Tibial nerve (tissue), 4 donors: ENCODE measurements at places on chromosomes 4 and X.
A peak's percentile ranks its signal among the peaks of the same experiment; 100 is the strongest.

- no peak for DNase-seq
- no peaks in the 10 kb centered on the region for H3K4me1 ChIP-seq
- H3K27me3 ChIP-seq: no peaks in the 10 kb centered on the region
- no peak overlapping the region for H3K27ac ChIP-seq
Observed at GRCh38 chr4:140289486-140289885, 84.0 kb upstream of the SCOC start.

DNA sequence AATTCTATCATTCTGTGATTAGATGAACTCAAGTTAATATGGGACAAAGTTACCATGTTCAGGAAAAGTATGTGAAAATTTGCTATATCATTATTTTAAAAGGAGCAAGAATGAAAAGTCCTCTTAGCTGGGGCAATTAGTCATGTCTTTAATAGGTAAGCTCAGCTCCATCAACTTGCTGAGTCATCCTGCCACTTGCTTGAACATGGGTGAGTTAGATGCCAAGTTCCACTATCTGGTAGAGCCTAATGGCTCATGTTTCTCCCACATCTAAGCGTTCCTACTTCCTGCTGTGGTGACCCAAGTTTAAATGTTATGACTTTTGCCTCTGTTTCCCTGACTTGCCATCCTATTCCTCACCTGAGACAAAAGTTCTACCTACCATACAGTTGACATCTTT is 276.8 kb downstream of the ZNF674 start:
- no peaks in the 10 kb centered on the region for H3K36me3 ChIP-seq
- no peaks in the 10 kb centered on the region for H3K27me3 ChIP-seq
- no peak overlapping the region for H3K4me3 ChIP-seq
- DNase-seq: no peak
- H3K4me1 ChIP-seq: no peaks in the 10 kb centered on the region

DNA sequence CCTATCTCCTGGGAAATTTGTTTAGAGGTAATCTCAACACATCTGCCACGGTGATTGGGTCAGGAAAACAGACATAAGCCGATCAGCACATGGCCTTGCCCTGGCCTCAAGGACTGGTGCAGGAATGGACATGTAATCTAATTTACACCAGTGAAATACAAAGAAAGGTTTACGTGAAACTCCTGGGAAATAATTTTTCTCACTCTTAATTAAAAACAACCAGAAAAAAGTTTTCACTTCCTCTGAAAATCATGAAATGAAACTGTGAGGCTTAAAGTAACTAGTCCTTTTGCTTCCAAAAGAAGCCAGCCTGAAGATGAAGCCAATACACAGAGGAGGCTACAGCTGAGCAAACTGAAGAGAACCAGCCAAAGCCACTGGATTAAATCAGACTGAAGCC is 154.1 kb upstream of the FAM241A start:
- H3K4me3 ChIP-seq: no peak overlapping the region
- no peaks in the 10 kb centered on the region for H3K4me1 ChIP-seq
- DNase-seq: no peak

- H3K4me3 ChIP-seq: no peak overlapping the region
- no peaks in the 10 kb centered on the region for H3K4me1 ChIP-seq
- H3K27me3 ChIP-seq: no peaks in the 10 kb centered on the region
- H3K27ac ChIP-seq: no peak overlapping the region
- no peaks in the 10 kb centered on the region for H3K36me3 ChIP-seq
- DNase-seq: no peak
Observed at GRCh38 chr4:80535551-80535950, 200.0 kb downstream of the CFAP299 start.

DNA sequence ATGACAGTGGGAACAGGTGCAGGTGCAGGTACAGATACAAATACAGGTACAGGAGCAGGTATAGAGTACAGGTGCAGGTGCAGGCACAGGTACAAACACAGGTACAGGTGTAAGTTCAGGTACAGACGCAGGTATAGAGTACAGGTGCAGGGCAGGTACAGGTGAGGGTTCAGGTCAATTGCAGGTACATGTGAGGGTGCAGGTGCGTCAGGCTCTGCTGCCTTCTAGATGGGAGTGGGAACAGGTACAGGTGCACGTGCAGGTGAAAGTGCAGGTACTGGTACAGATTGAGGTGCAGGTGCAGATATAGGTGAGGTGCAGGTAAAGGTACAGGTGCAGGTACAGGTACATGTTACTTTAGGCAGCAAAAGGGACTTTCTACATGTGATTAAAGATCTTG is 85.7 kb downstream of the CRLF2 start:
- no peaks in the 10 kb centered on the region for H3K36me3 ChIP-seq
- no peaks in the 10 kb centered on the region for H3K4me1 ChIP-seq
- H3K27me3 ChIP-seq: no peaks in the 10 kb centered on the region
- H3K27ac ChIP-seq: no peak overlapping the region

GRCh38 chrX:43656005-43656494 is at the start of gene MAOA:
TSS of gene MAOA (plus strand) at chrX:43656299. CDS start at chrX:43656342, 43 bp downstream.
- peak within 1 kb of the TSS; percentile 71 for H3K4me3 ChIP-seq

- H3K27me3 ChIP-seq: no peaks in the 10 kb centered on the region
- H3K4me1 ChIP-seq: no peaks in the 10 kb centered on the region
- no peak overlapping the region for H3K27ac ChIP-seq
- DNase-seq: no peak
- no peak overlapping the region for H3K4me3 ChIP-seq
Observed at GRCh38 chr4:159446266-159446976, 343.5 kb downstream of the RAPGEF2 start.

GRCh38 chr4:3297066-3297859 is 4.4 kb downstream of the RGS12 start:
- H3K4me1 ChIP-seq: peaks cover 9% of the 10 kb centered on the region
- no peaks in the 10 kb centered on the region for H3K27me3 ChIP-seq
- peaks cover 7% of the 10 kb centered on the region for H3K36me3 ChIP-seq
- no peak overlapping the region for H3K27ac ChIP-seq
- no peak for DNase-seq
- H3K4me3 ChIP-seq: no peak overlapping the region

DNA sequence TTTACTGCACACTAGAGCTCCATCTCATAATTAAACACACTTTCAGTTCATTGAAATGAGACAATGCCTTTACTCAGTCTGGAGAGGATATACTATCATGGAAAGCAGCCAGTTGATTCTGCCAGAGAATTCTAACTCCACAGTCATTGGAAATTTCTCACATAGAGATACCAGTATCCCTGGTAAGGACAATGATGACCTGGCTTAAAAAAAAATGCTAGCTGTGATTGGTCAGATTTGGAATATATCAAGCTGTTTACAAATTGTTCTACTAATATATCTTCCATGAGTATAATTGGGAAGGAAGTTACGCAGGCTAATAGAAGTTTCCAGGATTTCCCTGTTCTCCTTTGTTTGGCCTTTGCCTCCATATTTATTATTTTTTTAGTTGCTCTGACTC is 34.5 kb upstream of the TLL1 start:
- H3K4me1 ChIP-seq: no peaks in the 10 kb centered on the region
- no peak for DNase-seq
- H3K27me3 ChIP-seq: no peaks in the 10 kb centered on the region
- no peaks in the 10 kb centered on the region for H3K36me3 ChIP-seq
- no peak overlapping the region for H3K27ac ChIP-seq

GRCh38 chr4:76821641-76822040 is 76.3 kb downstream of the SOWAHB start:
- H3K4me3 ChIP-seq: no peak overlapping the region
- DNase-seq: no peak
- H3K4me1 ChIP-seq: peaks cover 11% of the 10 kb centered on the region
- H3K27me3 ChIP-seq: no peaks in the 10 kb centered on the region
- H3K27ac ChIP-seq: no peak overlapping the region

DNA sequence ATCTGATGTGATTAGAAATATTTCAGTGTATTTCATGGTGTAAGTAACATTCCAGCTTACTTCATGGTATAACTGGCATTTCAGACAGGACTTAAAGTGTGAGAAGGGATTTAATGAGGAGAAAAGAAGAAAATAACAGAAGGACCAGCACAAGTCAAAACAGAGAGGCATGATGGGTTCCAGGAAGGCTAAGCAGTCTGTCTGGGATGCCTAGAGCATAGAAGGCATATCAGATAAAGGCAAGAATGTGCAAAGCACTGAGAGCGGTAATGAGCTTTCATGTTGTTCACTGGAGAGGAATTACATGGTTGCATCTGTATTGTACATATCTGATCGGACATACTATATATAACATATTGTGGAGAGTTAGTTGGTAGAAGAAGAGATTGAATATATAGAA is 54.2 kb downstream of the GRID2 start:
- H3K27ac ChIP-seq: no peak overlapping the region
- H3K36me3 ChIP-seq: no peaks in the 10 kb centered on the region
- DNase-seq: no peak
- H3K4me3 ChIP-seq: no peak overlapping the region
- no peaks in the 10 kb centered on the region for H3K27me3 ChIP-seq

- H3K4me3 ChIP-seq: no peak within 1 kb of the TSS
- no peaks in the 10 kb centered on the region for H3K4me1 ChIP-seq
- DNase-seq: no peak
- H3K27ac ChIP-seq: no peak within 1 kb of the TSS
Observed at GRCh38 chrX:151912780-151913179, at the start of gene MAGEA4. TSS of gene MAGEA4 (plus strand) at chrX:151912889. CDS start at chrX:151923665, 10,776 bp downstream.

GRCh38 chr4:40804598-40804997 is 54.8 kb downstream of the NSUN7 start:
- H3K4me1 ChIP-seq: no peaks in the 10 kb centered on the region
- H3K36me3 ChIP-seq: no peaks in the 10 kb centered on the region
- no peak overlapping the region for H3K27ac ChIP-seq
- H3K27me3 ChIP-seq: no peaks in the 10 kb centered on the region

- H3K36me3 ChIP-seq: no peaks in the 10 kb centered on the region
- H3K27me3 ChIP-seq: no peaks in the 10 kb centered on the region
- DNase-seq: no peak
- no peak overlapping the region for H3K4me3 ChIP-seq
- H3K27ac ChIP-seq: no peak overlapping the region
Observed at GRCh38 chr4:37138789-37139188, 105.8 kb upstream of the NWD2 start.

DNA sequence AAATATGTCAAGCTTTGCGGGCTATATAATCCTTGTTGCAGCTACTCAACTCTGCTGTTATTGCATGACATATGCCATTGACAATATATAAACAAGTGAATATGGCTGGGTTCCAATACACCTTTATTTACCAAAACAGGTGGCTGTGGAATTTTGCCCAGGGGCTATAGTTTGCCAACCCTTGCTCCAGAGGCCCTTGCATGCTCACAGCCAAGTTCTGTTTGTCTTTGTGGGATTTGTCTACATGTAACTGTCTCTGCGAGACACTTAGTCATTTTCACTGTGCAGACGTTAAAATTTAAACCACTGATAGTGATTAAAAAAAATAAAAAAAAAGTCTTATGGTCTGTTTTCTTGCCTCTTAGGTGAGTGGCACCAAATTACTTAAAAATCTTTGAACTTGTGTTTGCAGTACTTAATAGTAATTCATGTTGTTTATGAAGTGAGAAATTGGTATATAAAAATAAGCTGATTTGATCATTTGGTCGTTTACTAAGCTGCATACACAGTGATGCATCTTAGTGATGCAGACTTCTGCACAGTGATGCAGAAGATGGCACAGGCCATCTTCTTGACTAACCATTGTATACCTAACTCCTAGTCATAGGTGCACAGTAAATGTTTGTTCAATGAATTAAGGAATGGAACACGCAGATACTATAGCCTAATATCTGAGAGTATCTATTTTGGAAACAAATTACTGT is 170.9 kb downstream of the FRMPD4 start:
- no peaks in the 10 kb centered on the region for H3K27me3 ChIP-seq
- no peaks in the 10 kb centered on the region for H3K4me1 ChIP-seq
- DNase-seq: no peak
- H3K27ac ChIP-seq: no peak overlapping the region
- H3K4me3 ChIP-seq: no peak overlapping the region
- no peaks in the 10 kb centered on the region for H3K36me3 ChIP-seq

- no peaks in the 10 kb centered on the region for H3K36me3 ChIP-seq
- H3K4me1 ChIP-seq: no peaks in the 10 kb centered on the region
- DNase-seq: no peak
- H3K4me3 ChIP-seq: no peak overlapping the region
Observed at GRCh38 chrX:95629737-95630136, 1054.9 kb upstream of the DIAPH2 start.

DNA sequence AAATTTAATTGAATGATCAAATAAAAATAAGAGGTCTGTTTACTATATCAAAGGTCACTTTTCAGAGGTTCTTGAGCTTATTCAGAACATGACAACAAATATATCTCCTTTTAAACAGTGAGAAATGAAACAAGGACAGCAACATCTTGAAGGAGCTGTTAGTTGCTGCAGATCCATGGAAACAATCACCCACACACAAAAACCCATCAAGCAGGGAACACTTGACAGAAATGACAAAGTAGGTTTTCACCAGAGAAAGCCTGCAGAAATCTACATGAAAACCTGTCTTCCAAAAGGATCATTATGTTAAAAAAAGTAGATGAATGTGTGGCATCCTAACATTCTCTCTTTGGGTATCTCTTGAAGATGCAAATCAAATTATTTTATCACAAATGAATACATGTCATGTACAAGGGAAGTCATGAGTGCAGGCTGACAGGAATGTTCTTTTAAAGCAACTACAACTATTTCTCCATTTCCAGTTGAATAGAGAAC is 203.0 kb downstream of the GRIA2 start:
- no peaks in the 10 kb centered on the region for H3K27me3 ChIP-seq
- H3K27ac ChIP-seq: no peak overlapping the region
- no peak for DNase-seq
- no peaks in the 10 kb centered on the region for H3K4me1 ChIP-seq

DNA sequence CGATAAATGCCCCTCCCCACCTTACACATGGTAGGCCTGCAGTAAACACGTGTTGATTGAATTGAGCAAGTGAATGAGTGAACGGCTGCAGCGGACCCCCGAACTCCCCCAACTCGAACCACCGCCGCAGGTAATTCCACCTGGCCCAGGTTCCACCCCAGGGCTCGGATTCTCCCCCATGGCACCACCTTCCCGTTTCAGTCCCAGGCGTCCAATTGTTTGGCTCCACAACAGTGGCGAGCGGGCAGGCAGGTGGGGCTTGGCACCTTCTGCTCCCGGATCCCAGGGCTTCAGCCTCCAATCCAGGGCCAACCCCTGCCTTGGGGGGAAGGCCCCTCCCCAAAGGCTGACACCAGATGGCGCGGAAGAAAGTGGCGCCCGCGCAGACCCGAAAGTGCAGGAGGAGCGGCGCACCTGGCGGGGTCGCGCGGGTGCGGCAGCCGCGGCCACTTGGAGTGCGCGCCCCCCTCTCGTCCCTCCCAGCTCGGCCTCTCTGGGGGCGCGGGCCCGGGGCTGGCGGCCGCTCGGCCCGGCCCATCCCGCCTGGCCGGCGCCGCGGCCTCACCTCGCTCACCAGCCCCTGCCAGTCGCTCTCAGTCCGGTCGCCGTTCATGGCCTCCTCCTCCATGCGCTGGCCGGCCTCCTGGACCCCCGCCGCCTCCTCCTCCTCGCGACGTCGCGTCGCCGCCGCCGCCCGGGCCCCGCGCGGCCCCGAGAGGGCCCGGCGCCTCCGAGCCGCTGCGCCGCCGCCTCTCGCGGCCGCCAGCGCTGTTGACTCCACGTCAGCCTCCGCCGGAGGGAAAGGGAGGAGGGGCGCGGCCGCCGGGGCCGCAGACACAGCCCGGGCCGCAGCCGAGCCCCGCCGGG is at the start of gene CCDC149:
Gene CCDC149 (minus strand): TSS at position 791 of the 867 bp plus-strand sequence. CDS start 178 bp downstream, at position 613.
- DNase-seq: peak; percentile 17
- peaks cover 10% of the 10 kb centered on the region for H3K4me1 ChIP-seq
- peak within 1 kb of the TSS; percentile 75 for H3K4me3 ChIP-seq
- H3K27me3 ChIP-seq: no peaks in the 10 kb centered on the region
- H3K27ac ChIP-seq: peak within 1 kb of the TSS; percentile 85
- H3K36me3 ChIP-seq: no peaks in the 10 kb centered on the region

- H3K36me3 ChIP-seq: no peaks in the 10 kb centered on the region
- H3K27me3 ChIP-seq: no peaks in the 10 kb centered on the region
- no peak overlapping the region for H3K27ac ChIP-seq
Observed at GRCh38 chr4:4820261-4820660, 39.2 kb upstream of the MSX1 start.

GRCh38 chr4:100681289-100681688 is 163.5 kb upstream of the EMCN start:
- H3K4me3 ChIP-seq: no peak overlapping the region
- H3K27me3 ChIP-seq: no peaks in the 10 kb centered on the region
- DNase-seq: no peak
- H3K4me1 ChIP-seq: peaks cover 1% of the 10 kb centered on the region
